Kidney glomerular epithelial cell (primary cell): ENCODE measurements at places on chromosomes 2 and 18.

GRCh38 chr2:196101325-196101991 lies 32.8 kb upstream of the DNAH7 start:
- peak; percentile 29 for DNase-seq

GRCh38 chr2:71609958-71610357 lies 156.6 kb downstream of the DYSF start:
- DNase-seq = peak; percentile 14

DNA sequence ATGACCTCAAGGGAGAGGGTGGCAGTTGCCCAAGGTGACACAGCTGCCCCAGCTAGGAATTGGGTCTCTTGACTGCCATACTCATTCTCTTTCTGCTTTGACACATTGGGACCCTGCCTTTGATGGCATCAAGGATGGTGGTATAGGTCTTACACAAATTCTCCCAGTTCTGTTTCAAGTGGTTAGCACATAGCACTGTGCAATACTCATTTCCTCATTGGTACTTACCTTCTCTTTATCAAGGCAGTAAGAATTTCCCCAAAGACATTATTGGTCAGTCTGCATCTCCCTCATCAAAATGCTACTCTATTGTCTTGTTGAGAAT lies 35.9 kb upstream of the CCDC93 start:
- no peak for DNase-seq

DNA sequence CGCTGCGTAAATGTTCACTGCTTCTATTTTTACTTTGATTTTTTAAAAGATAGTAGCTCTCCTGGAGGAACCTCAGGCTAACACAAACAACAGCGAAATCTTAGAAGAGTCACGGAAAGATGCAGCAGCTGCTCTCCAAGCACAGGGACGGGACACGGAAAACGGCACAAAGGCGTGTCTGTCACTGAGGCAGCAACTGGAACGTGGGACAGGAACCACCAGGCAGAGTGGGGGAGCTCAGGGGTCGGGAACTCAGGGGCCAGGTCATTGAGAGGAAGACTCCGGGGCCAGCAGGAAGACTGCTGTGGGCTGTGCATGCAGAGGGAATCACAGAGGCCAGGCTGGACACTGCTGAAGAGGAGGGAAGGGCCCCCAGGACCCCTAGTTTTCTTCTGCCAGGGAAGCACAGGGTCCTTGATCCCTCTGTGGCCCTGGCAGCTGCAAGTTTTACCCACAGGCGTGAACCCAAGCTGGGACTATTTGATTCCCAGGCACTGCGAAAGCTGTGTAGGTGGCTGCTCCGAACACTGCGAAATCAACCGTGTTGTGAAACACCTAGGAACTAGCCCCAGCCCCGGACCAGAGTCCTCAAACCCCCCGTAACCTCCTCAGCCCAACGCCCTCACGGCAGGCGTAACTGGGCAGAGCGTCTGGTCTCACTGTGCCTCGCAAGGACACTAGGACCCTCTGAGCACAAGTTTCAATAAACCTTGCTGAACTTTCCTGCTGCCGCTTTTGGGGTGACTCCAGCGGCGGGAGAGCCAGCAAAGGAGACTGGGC lies 263.0 kb downstream of the EIPR1 start:
- DNase-seq = no peak

GRCh38 chr2:151161821-151162551 lies 99.7 kb downstream of the RBM43 start:
- DNase-seq = peak; percentile 9

GRCh38 chr2:19609266-19609665 lies 250.8 kb upstream of the OSR1 start:
- no peak for DNase-seq

- no peak for DNase-seq
Observed at GRCh38 chr2:175009917-175010621, 4.9 kb upstream of the CHN1 start.

DNA sequence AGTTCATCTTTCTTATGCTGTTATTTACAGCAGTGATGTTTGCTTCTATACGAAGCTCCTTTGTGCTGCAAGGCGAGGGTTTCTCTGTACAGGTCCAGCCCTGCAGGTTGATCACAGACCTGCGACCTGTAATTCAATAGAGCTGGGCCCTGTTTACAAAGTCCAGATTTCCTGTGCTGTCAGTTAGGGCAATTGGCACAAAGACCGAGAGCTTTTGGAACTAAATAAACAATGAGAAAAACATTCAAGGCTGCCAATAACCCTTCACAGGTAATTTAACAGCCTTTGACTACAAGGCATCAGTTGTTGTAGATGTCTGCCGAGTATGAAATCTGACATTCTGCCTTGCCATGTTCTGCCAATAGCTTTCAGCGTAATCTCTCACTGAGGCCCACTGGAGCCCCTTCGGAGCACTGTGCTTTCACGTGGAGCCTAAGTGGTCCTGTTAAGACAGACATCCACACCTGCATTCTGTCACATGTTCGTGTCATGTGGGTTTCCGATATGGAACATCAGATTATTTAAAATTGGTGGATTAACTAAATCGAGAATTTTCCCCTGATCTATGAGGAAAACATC lies 232.5 kb downstream of the PTGR3 start:
- DNase-seq = no peak

GRCh38 chr2:84815146-84815545 lies 65.7 kb downstream of the TRABD2A start:
- no peak for DNase-seq

- no peak for DNase-seq
Observed at GRCh38 chr2:134167015-134167414, 86.9 kb upstream of the MGAT5 start.

DNA sequence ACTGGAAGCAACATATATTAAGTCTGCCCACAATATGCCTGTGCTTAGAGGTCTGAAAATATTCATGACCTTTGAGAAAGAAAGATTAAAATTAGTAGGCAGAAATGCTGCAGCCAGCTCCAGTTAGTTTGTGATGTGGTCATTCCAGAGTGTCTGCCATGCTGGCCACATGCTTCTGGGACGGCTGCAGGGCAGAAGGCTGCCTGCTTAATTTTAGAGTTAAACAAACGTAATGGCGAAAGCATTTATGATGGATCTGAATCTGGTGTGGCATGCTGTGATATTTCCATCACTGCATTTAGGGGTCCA lies 95.4 kb downstream of the FHOD3 start:
- no peak for DNase-seq

- DNase-seq = no peak
Observed at GRCh38 chr2:102143450-102143985, 972 bp downstream of the IL1R1 start.
